ENCODE measurements at places on chromosomes 4 and X.

DNA sequence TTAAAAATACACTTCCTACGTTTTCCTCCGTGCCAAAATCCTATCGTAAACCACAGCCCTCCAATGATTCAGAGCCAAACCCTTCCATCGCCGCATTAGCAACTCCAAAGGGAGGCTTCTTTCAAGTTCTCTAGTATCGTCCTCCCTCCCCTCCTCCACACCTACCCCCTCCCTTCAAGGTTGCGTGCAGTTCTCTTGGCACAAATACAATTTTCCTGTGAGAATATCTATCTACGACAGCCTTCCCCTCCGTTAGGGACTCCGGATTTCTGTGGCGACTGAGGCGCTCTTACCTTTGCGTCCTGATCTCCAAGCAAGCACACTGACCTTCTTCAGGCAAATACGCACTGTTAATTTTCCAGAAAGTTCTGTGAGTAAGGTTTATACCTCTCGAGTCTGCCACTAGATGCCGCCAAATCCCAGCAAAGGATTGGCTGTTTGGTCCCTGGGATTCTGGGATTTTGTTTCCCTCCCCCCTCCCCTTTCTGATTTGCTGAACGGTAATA is 1.2 kb upstream of the MORF4L2 start:
- DNase-seq, result peak; percentile 24

DNA sequence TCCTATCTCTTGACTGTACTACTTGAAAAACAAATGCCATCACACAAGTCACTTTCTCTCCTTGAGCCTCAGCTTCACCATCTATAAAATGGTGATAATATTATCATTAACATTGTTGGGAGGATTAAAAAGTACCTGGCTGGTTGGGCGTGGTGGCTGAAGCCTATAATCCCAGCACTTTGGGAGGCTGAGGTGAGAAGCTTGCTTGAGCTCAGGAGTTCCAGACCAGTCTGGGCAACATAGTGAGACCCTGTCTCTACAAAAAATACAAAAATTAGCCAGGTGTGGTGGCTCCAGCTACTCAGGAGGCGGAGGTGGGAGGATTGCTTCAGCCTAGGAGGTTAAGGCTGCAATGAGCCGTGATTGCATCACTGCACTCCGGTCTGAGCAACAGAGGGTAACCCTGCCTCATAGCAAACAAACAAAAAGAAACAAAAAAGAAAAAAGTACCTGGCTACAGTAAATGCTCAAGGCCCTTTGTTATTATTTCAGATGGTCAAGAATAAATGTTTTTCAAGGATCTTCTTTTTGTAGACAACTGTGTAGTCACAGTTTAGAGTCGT is 120.3 kb downstream of the CHRNA9 start:
- no peak for DNase-seq

- peak; percentile 59 for DNase-seq
These were observed 151.8 kb downstream of the SLC7A11 start for GRCh38 chr4:138090150-138090917.

DNA sequence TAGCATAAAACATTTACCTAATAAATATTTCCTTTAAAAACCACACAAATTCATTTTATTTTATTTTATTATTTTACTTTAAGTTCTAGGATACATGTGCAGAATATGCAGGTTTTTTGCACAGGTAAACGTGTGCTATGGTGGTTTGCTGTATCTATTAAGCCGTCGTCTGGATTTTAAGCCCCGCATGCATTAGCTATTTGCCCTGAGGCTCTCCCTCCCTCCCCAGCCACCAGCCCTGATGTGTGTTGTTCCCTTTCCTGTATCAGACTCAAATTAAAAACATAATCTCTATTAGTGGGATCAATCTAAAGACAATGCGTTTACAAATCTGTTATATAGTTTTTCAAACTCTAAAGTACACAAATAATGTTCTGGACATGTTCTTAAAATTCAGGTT is 1.2 kb upstream of the HTN3 start:
- DNase-seq, result no peak

- DNase-seq, result no peak
These were observed 121.0 kb upstream of the ARSJ start for GRCh38 chr4:114100288-114101031.

DNA sequence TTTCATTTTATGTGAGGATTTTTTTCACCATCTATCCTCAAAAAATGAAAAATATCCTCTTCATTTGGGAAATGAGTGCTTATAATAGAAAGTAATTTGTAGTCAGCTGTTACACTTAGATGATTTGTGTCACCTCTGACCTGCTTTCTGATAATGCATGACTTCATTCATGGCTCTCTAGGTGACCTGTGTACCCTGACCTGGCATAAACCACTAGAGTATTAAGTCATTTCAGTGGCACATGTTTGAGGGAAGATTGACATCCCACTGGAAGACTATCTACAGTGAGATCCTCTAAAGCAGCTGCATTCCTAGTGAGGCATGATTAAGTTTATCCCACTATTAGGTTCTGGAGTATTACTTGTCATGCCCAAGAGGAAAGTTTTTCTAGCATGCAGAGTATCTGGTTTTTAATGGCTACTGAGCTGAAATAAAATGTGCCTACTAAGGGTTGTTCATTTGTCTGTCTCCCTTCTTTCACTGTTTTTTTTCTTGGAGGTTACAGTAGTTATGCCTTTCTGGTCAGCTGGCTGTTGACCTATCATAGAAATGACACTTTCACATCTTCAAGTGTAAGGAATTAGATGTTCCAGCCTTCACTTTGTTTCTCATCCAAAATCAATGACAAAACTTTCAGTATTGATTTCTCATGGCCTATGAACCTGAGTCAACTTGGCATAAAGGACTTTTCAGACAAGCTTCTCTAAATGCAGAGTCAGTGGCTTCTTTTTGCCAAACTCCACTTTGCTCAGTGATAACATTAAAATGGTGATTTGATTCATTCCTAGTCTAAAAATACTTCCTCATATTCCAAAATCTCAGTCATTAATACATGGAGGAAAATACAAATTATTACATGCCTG is 33.1 kb downstream of the TET2 start:
- DNase-seq, result no peak

DNA sequence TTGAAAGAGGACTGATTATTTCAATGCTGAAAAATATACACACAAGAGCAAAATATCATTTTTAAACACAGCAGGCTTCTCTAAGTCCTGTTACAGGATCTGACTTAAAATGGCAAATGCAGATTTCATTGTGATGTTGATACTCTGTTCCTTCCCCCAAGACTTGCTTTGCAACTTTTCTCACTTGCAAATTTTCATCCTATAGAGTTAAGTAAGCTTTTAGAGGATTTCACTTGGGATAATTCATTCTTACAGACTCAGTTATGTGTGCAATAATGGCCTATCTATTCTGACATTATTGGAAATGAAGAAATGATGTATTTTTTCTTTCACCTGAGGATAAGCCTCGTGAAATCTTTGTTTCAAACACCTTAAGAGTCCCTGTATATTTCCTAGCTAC is 2403.2 kb downstream of the ARAP2 start:
- DNase-seq, result no peak

- DNase-seq, result no peak
These were observed 164.7 kb downstream of the GBA3 start for GRCh38 chr4:22857411-22857810.

GRCh38 chr4:154560824-154561231 is 2.0 kb upstream of the FGB start:
- no peak for DNase-seq

- peak; percentile 37 for DNase-seq
These were observed 3.3 kb downstream of the SH3TC1 start for GRCh38 chr4:8202108-8203051.

GRCh38 chr4:1201851-1202525 is 29.6 kb upstream of the SPON2 start:
- peak; percentile 48 for DNase-seq

- peak; percentile 23 for DNase-seq
These were observed 384.4 kb downstream of the RAPGEF2 start for GRCh38 chr4:159487284-159487747.

DNA sequence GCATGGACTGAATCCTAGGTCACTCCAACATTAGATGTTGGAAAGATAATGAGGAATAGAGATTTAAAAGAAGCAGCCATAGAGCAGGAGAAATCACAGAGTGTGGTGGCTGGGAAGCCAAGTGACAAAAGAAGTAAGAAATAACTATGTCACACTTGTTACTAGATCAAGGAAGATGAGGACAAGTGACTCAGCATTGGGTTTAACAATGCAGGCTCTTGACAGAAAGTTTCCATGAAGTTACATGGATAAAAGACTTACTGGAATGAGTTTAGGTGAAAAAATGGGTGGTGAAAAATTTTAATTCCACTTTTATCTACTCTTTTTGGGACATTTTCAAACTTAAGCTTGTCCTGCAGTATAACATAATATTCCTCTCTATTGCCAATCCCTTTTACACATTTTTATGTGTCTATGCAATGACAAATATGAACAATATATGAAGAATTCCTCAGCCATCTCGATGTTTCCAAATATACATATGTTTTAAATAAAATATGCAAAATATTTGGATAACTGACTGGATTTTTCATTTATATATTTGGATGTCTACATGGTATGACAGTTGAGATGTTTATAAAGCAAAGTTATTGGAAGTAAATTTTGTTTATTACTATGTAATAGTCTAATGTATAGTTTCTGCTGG is 462.6 kb downstream of the IL15 start:
- no peak for DNase-seq

DNA sequence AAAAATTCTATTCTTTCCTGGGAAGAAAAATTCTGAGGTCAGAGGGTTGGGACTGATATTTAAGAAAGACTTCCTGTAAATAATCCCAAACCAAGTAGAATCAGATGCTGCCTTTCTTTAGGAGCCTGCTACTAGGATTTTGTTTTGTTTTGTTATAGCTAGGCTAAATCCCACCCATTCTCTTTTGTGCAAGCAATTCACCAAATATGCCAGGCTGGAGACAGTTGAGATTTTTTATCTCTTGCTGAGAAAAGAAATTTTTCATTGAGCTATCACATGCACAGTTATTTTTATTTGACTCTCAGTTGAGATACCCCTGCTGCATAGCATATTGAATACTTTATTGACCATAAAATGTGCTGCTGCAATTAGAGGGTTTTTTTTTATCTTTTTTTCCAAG is 196.0 kb downstream of the KCNIP4 start:
- DNase-seq, result no peak

DNA sequence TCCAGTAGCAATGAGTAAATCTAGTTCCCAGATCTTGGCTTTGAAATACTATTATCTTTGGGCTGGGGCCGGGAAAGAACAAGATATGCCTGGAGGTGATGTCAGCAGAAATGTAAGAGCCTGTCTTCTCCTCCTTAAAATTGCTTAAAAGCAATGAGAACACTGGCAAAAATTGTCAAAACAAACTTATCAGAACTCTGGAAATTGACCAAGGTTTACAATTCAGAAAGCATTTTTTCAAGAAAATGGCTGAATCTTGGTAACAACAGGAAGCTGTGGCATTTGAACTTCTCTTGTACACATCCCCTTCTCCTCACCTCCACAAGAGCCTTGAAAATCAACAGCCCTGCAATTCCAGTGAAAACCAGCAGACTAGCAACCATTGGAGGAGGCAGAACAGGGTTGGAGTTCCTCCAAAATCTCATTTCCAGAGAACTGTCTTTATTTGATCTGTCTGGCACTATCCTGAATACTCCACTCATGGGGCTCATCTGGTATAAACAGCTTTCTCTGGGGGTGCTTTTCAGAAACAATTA is 13.5 kb downstream of the TIMP1 start:
- DNase-seq, result no peak

DNA sequence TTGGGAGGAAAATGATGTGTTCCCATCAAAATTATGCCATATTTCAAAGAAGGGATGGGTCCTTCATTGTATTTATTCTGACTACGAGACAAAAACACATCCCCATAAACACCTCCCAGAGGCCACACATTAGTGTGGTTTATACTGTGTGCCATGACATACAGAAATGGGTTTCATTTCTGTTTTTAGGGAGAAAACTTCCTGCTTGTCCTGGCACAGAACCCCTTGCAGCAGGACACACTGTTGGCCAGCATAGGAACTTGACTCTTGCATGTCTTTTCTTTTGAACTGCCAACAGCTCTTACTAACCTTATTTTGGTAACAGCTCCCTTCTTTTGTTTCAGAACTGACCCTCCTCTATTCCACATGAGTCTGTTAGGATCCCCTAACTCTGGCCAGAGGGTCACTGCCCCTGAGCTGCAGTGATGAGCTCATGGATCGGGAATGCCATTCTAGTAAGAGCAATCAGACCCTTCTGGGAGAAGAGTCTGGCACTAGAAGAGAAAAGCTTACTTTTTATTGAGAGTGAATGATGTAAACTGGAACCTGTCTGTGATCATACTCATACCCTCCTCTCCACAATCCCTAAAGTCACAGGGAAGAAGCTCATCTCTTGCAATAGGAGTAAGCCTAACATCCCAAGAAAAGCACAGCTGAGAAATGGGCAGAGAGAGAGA is 86.4 kb downstream of the SMIM20 start:
- no peak for DNase-seq

DNA sequence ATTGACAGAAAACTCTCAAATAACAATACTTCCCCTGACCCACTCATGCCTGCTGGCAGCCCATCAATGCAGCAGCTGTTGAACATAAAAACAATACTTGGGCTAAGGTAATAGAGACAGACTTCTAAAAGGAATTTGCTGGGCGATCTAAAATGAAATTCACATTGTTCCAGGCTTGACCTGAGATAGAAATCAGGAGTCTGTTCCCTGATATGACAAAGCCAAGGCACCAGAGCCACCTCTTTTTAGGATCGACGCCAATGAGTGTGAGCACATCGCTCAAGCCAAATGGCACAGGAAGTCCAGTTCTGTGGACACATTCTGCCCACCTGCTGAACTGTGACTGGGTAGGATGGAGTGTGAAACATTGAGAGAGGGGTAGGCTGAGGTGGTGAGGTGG is 4.9 kb downstream of the SEPTIN11 start:
- no peak for DNase-seq

DNA sequence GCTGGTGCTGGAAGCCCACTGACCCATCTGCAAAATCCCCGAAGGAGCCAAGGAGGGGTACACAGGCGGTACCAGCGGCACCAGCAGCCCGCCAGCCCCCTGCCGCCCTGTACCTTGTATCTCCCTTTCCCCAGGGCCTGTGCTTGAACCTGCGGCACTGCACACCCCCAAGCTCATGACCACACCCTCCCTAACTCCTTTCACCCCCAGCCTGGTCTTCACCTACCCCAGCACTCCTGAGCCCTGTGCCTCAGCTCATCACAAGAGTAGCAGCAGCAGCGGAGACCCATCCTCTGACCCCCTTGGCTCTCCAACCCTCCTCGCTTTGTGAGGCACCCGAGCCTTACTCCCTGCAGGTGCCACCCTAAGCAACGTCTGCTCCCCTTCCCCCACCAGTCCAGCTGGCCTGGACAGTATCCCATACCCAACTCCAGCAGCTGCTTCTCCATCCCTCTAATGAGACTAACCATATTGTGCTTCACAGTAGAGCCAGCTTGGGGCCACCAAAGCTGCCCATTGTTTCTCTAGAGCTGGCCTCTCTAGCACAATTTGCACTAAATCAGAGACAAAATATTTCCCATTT is 94.9 kb downstream of the LARP1B start:
- no peak for DNase-seq

DNA sequence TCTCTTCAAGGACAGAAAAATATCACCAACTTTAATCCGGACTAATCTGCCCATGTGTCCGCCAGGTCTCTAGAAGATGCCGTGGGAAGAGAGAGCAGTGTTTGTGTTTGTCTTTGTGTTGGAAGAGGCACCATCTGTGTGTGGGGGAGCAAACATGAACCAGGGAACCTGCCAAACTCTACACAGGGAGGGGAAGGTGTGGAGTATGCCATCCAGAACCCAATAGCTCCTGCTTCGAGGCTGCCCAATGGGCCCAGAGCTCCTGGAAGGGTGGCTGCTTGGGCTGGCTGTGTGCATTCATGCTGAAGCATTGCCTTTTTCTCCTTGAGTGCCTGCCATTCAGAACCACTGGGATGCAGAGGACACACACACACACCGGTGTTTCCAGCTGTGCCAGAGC is 536.2 kb downstream of the MID1IP1 start:
- no peak for DNase-seq

All from germinal center (tissue), 1 donor.